ENCODE measurements at places on chromosomes 1 and 21.

DNA sequence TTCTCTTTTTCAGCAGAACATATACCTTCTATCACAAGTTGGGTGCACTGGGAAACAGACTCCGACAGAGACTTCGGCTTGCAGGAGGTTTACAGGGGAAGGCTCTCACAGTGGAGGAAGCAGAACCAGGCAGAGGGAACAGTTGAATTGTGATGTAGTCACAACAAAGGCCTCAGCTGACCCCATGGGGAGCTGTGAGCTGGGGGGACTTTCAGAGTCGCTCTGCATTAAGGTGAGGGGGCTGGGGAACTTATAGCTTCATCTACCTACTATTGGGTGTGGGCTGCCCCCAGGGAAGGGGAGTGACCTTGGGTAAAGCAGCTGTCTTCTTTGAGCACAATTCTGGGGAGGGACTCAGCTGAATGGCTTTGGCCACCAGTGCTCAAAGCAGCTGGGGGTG, 94.9 kb upstream of the POU3F1 start:
- no peak for DNase-seq

DNA sequence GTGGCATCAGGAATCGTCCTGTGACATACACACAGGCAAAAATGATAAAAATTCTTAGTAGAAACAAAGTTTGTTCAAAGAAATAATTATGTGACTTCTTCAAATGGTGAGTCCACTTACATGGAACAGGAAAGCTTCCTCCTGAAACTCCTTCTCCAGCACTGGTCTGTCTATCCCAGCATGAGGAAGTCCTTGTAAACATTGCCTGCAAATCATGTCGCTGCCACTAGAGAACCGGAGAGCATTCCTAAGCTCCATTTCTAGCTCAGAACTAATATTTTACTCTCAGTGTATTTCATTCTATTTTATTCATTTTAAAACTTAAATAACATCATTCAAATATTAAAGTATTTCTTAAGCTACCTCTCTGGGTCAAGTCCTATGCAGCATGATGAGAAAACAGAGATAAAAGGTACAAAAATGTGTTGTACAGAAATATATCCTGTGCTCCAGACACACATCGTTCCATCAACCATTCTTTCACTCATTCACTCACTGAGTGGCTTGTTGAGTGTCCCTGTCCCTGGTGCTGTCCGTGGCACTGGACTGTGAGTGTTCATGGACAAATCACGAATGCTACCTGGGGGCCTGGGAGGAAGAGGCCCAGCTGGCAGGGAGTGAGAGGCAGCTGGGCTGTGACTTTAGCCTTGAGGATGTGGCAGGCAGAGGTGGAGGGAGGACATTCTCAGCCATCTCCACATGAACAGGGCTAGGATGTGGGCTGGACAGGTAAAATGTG, 10.0 kb downstream of the CYP4A22 start:
- DNase-seq, result no peak

GRCh38 chr1:75587692-75588091, 23.2 kb downstream of the SLC44A5 start:
- no peak for DNase-seq

GRCh38 chr21:36297406-36297937, 22.5 kb upstream of the MORC3 start:
- DNase-seq, result no peak

GRCh38 chr1:32759997-32760623, 57.0 kb downstream of the YARS1 start:
- no peak for DNase-seq

DNA sequence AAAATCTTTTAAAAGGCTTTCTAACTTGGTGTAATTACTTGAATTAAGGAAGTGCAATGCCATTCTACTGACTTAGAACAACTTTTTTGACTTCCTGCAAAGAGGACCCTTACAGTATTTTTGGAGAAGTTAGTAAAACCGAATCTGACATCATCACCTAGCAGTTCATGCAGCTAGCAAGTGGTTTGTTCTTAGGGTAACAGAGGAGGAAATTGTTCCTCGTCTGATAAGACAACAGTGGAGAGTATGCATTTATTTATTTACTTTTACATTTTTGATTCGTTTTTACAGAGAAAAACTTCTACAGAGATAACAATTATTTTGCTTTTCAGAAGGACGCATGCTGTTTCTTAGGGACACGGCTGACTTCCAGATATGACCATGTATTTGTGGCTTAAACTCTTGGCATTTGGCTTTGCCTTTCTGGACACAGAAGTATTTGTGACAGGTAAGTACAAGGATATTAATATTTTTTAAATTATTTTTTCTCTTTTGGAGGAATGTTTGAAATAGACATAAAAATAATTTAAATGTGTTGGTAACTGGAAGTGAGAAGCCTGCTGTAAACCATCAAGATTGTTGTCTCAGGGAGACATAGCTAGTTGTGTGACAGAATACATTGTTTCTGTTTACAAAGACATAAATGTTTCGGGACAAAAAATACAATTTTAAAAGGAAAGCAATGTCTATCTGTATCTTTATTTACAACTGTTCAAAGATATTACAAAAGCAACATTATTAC, at the start of gene PTPRC:
Gene PTPRC, plus strand, starts transcription at position 147 of the 742 bp plus-strand sequence. Its CDS starts 229 bp downstream, at position 376.
- no peak for DNase-seq

DNA sequence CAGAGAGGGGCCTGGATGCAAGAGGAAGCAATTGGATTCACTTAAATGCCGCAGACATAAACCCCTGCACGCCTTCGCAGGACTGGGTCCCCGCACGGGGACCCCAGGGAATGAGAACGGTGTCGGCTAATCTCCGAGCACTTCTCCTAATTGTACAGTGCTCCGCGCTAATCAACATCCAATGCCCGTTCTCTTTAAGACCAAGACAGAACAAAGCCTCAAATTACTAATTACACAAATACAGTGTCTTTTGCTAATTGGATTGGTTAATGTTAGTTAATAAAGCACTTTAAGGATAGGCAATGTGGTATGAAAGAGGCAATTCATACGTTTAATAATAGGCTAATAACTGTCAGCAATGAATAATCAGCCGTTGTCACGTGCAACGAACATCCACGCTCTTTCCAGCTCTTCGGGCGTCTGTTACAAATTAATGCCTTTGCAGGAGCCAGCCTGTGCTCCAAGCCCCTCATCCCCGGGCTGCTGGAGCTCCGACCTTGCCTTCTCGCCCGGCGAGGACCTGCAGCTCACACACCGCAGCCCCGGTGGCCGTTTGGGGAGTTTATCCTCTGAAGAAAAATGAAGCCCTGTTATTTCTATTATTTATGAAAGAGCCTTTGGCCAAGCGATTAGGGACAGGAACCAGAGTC, 157.8 kb downstream of the PRDM16 start:
- DNase-seq, result no peak

DNA sequence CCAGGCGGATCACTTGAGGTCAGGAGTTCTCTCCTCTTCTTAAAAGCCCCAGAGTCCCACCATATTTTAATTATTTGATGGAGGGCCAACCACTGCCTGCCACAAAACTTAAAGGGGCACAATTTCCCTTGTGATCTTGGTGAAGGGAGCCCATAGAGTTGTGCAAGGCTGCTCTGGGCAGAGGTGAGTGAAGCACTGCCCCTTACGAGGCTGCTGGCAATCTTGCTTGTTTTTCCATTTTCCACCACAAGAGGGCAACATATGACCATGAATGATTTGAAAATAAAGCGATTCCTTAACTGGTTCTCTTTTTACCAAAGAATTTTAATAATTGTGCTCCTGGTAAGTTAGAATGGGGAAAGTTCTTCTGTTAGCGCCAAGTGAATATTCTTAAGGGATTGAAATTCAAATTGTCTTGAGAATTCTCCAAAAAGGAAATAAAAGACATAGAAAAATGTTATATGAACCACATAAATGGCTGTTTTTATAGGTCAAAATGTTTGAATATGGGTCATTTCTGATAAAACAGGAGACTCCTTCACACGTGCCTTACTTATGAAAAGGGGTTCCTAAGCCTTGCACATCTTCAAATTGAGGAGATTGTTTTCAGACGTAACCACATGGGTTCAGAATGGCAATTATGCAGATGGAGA, 22.7 kb downstream of the PGM1 start:
- peak; percentile 28 for DNase-seq

GRCh38 chr1:184972315-184973055, 1.8 kb downstream of the NIBAN1 start:
- DNase-seq, result no peak

GRCh38 chr1:155472491-155473083, 90.0 kb downstream of the ASH1L start:
- no peak for DNase-seq

GRCh38 chr1:51945591-51945990, 44.9 kb downstream of the RAB3B start:
- no peak for DNase-seq

DNA sequence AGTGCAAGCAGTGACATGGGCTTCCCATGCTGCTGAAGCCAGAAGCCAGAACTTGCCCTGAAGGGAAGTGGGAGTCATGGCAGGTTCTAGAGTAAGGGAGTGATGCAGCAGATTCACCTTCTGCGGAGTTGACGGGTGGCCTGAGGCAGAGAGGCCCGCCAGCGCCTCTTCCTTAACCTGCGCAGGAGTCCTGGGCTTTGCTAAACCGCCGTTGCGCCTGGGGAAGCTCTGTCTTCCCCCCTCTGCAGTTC, 67.3 kb downstream of the OBSCN start:
- no peak for DNase-seq

GRCh38 chr21:42300956-42301355, 14.3 kb downstream of the TFF3 start:
- no peak for DNase-seq

GRCh38 chr1:33141781-33142180, 40.1 kb downstream of the TRIM62 start:
- no peak for DNase-seq

- DNase-seq, result no peak
Observed at GRCh38 chr1:244603498-244603897, 49.4 kb upstream of the DESI2 start.

Data from stimulated activated CD8-positive, alpha-beta memory T cell treated with anti-CD3 and anti-CD28 coated beads, Interleukin-4, amount 100 ng/mL, for 1 hour (primary cell).